ENCODE measurements at places on chromosomes 11 and 22. TPM values are rescaled to one million over a fixed set of nuclear protein-coding genes. Genes with fewer than 3 reads are reported as not detected.
A peak's percentile ranks its signal among the peaks of the same experiment; 100 is the strongest.

FOSL1 gene
- 15.8 TPM for total RNA-seq

DNA sequence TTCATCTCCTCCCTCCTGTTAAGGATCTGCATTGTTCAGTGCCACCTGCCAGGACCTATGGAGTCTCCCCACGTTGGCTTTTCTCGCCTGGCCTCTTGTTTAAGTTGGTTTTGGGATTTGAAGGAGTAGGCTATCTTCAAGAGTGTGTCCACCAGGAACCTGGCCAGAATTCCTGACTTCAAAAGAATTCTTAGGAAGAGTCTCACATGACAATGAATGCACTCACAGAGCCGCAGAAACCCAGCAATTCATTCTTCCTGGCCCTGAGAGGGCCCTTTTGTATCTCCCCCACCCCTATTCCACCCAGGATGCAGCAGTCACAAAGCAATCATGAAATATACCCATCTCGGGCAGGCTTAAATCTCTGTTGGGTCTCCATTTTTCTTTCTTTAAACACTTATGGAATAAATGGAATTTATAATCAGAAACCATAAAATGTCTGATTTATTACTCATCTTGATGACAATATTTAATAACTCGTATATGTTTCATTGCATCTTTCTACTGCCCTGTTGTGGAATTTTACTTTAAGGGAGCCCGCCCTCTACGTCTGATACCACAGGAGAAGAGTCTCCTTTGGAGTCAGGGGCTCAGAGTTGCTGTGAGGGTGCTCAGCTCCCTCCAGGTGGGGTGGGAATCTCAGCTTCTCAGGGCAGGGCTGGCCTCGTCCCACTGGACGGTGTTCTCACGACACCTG, 507.0 kb downstream of the NTM start:
- H3K27me3 ChIP-seq: peaks cover 4% of the 10 kb centered on the region
- no peaks in the 10 kb centered on the region for H3K36me3 ChIP-seq
- H3K4me3 ChIP-seq: no peak overlapping the region
- no peak for DNase-seq

DNA sequence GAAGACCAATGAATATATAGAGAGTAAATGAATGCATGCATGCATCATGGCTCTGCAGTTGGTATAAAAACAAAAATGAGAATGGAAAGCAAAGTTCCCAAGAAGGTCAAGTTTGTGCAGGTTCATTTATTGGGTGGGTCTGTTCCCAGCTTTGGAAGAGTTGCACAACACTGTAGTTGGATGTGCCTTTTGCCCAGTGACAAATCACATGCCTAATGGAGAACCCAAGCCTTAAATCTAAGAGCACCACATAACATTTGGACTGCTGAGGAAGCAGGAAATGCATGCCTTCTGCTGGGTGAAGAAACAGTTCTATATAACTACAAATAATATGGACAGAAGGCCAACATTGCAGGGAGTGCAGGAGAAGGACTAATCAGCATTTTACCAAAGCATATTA, 30.6 kb downstream of the PRCP start:
- peaks cover 21% of the 10 kb centered on the region for H3K4me1 ChIP-seq
- no peak for DNase-seq
- H3K4me3 ChIP-seq: no peak overlapping the region

GRCh38 chr22:49827271-49827852, 311 bp downstream of the BRD1 start:
- DNase-seq: peak; percentile 45
- H3K27me3 ChIP-seq: no peaks in the 10 kb centered on the region
- H3K36me3 ChIP-seq: peaks cover 14% of the 10 kb centered on the region
- H3K4me3 ChIP-seq: peak overlapping the region; percentile 32

GRCh38 chr11:109929308-109929707, 163.9 kb upstream of the ZC3H12C start:
- H3K4me3 ChIP-seq: no peak overlapping the region
- H3K4me1 ChIP-seq: no peaks in the 10 kb centered on the region
- H3K36me3 ChIP-seq: no peaks in the 10 kb centered on the region
- no peak for DNase-seq
- no peaks in the 10 kb centered on the region for H3K27me3 ChIP-seq

- no peaks in the 10 kb centered on the region for H3K27me3 ChIP-seq
- no peaks in the 10 kb centered on the region for H3K4me1 ChIP-seq
- no peak overlapping the region for H3K4me3 ChIP-seq
- H3K36me3 ChIP-seq: no peaks in the 10 kb centered on the region
- DNase-seq: no peak
Measured at GRCh38 chr11:114237321-114238280, 58.6 kb upstream of the NNMT start.

- peak; percentile 76 for DNase-seq
- H3K36me3 ChIP-seq: peaks cover 13% of the 10 kb centered on the region
- peak overlapping the region; percentile 95 for H3K27ac ChIP-seq
- peaks cover 56% of the 10 kb centered on the region for H3K4me1 ChIP-seq
Measured at GRCh38 chr22:26671317-26672059, 14.1 kb downstream of the MIAT start.

DNA sequence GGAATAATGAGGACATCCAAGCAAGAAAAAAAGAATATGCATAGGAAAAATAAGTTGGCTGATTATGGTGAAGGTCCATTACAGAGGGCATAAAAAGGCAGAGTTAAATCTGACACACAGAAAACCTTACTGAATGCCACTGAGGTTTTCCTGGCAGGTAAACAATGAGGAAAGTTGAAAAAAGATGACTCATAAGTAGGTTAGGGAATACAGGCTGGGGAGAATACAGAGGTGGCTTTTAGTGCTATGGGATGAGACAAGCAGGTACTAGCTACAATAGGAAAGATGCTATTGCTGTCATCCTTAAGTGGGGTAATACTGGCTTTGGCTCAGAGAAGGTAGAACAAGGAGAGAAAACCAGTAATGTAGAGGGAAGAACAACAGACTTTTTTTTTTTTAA, 44.7 kb downstream of the CSTF3 start:
- DNase-seq: no peak
- no peak overlapping the region for H3K4me3 ChIP-seq
- no peaks in the 10 kb centered on the region for H3K36me3 ChIP-seq
- no peaks in the 10 kb centered on the region for H3K27me3 ChIP-seq
- H3K4me1 ChIP-seq: peaks cover 4% of the 10 kb centered on the region

Measured in activated naive CD8-positive, alpha-beta T cell treated with anti-CD3 and anti-CD28 coated beads for 36 hours (primary cell).